ENCODE measurements at places on chromosomes 3 and 15. TPM values are rescaled to one million over a fixed set of nuclear protein-coding genes. Genes with fewer than 3 reads are reported as not detected.
A peak's percentile ranks its signal among the peaks of the same experiment; 100 is the strongest.

The ASB14 gene
- polyA plus RNA-seq: 1.4 TPM

- no peak for DNase-seq
Observed at GRCh38 chr3:177822681-177823096, 625.4 kb upstream of the TBL1XR1 start.

DNA sequence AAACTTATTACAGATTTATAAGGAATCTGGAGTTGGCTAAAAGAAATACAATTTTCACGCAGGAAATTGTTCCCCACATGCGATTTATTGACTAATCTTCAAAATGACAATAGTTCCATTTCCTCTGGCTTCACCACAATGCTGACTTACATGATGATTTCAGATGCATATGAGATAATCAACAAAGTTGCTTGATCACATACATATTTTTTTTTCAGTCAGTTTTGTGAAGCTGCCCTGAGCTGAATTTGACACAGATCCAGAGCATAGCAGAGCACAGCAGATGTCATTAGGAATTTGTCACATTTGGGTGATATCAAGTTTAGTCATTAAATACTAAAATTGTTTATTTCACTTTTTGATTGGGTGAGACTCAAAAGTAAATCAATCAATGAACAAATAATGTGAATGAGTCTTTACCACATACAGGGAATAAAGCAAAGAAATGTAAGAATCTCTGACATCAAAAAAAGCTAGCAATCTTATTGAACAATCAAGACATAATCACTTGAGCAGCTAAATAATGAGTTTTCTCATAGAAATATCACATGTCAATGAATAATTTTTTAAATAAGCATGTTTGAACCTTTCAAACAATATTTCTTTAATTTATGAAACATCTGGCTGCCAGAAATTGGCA lies 18.3 kb downstream of the CPB1 start:
- no peak for DNase-seq

DNA sequence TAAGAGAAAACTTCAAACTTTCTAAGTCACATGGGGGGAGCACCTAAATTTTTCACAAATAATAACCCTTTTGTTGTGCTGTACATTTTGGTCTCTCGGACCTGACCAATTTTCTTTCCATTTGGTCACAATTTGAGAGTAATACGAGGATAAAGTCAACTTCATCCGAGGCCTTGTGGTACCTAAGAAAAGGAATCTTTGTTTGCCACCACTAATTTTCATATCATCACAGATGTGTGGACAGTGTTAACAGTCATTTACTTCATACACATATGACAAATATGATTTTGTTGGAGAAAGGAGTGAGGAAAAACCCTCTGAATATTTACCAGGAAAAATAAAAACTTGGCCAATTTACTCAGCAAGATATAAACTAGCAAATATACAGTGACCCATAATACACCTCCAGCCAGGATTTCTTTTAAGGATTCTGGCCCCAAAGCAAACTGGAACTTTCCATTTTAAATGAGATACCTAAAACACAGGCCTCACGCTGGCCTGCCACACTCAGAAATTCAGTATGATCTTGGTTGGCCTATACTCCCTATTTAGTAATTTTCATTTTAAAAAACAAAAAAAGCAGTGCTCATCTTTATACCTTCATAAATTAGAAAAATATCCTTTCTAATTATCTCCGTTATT lies 40.7 kb downstream of the VGLL4 start:
- no peak for DNase-seq

The PAQR5 gene
- polyA plus RNA-seq: 2.9 TPM

DNA sequence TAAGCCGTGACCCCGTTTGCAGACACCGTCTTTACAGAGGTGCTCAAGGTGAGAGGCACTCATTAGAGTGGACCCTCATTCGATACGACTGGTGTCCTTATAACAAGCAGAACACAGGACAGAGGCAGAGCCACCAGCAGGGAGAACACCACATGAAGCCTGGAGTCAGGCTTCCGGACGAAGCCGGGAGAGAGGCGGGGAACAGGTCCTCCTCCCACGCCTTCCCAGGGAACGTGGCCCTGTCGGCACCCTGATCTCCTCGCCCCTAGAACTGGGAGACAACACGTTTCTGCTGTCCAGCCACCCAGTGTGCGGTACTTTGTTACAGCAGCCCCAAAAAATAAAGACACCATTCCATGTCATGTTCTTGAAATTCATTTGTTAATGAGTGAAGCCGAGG lies 33.6 kb downstream of the ZDHHC19 start:
- DNase-seq: no peak

GRCh38 chr3:105367063-105367405 lies 325 bp downstream of the ALCAM start:
- no peak for DNase-seq

- no peak for DNase-seq
Observed at GRCh38 chr15:80507638-80508316, 103.6 kb downstream of the ARNT2 start.

GRCh38 chr3:173936316-173936715 lies 538.8 kb downstream of the NLGN1 start:
- DNase-seq: no peak

GRCh38 chr3:110623571-110623970 lies 448.0 kb upstream of the NECTIN3 start:
- no peak for DNase-seq

- DNase-seq: no peak
Observed at GRCh38 chr3:102715030-102715697, 280.3 kb downstream of the ZPLD1 start.

DNA sequence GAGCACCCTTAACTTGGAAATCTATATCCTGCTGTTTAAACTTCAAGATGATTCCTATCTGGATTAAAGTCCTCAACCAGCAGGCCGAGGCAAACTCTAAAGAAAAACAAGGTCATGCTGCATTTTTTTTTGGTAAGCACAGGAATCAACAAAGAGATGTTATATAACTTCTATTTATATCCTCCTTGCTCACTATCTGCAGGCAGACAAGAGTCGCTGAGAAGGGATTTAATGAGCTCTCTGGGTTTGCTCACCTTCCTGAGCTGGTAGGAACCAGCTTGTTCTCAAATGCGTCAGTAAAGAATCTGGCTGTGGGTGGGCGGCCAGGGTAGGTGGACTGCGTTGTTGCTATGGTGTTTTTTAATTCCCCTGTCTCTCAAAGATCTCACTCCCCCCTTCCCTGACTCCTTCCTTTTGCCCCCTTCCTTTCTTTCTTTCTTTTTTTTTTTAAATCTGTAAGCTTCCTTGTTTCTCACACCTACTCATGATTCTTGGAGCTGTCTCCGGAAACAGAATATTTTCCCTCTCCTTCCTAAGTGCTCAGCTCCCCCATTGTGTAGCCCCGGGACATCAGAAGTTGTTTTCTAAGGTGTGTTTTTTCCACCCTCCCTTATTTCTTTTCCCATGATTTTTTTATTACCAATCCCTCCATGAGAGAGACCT lies 228.8 kb upstream of the BHLHE40 start:
- no peak for DNase-seq

DNA sequence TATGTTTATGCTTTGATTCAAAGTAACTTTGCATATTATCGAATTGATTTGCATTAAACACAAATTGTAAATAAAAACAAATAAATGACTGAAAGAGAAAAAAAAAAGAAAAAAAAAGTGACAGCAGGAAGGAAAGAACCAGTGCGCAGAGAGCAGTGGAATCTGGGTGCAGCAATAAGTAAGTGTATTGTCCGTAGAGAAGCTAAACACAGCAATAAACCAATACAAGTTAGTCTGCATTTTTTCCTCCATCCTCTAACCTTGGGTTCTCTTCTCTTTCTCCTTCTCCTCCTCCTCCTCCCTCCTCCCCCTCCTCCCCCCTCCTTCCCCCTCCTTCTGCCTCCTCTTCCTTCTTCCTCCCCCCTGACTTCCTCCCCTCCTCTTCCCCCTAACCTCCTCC lies 18.3 kb upstream of the ARL8B start:
- DNase-seq: no peak

- no peak for DNase-seq
Observed at GRCh38 chr3:62811119-62811518, 64.1 kb downstream of the CADPS start.

The IQCF5 gene
- not detected for polyA plus RNA-seq

The UCN2 gene
- 0.29 TPM for polyA plus RNA-seq

DNA sequence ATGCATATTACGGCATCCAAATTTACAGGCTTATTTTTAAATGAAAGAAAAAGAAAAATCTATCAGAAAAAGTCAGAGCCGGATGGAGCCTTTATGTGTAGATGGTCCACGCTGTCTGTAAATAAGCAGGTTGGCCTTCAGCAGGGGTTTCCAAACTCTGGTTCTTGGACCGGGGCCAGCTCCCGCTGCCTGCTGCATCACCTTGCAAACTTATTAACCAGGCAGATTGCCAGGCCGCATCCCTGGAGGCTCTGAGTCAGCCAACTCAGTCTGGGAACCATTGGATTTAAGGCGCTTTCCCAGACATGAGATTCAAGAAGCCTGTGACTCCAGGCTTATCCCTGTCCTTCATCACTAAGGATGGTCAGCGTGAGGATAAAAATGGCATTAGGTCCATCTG lies 212.4 kb downstream of the OPA1 start:
- peak; percentile 85 for DNase-seq

DNA sequence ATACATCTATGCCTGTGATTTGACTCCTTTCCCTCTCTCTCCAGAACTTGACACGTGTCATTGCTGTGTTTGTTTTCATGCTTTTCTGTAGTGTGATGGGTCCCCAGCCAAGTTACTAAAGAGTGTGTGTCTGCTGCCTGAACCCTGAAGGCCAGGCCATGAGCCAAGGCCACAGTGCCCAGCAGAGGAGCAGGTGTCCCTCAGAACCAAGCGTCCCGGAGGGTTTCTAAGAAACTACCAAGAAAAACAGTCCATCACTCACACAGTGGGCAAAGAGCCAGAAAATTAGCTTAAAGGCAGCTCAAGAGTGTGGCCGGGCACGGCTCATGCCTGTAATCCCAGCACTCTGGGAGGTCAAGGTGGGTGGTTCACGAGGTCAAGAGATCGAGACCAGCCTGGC lies 35.2 kb downstream of the FBXO45 start:
- peak; percentile 56 for DNase-seq

DNA sequence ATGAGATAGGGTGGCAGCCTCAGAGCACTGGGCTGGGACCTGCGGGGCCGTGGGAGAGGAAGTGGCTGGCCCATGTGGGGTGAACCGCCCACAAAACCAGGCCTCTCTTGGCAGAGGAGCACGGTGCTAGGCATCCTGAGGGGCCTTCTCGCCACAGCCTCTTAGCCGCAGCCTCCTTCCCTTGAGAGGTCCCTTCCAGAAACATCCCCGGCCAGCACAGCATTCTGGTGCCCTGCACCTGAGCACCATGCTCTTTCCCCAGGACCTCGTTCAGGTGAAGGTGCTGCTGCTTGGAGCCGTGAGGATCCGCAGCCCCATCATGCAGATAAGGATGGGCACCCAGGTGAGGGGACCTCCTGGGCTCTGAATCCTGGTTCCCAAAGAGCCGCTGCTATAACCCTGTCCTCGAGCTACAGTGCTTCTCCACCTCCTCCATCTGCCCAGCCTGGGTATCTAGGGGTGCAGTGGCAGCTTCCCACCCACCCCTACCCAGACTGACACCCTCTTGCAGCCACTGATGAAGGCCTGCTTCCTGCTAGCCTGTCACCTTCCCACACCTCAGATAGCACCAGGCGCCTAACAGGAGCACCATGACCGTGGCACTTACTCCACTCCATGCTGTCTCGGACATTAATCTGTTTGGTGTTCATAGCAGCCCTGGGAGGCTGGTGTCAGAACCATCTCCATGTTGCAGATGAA lies 11.2 kb upstream of the TXNRD3 start:
- no peak for DNase-seq

The ISG20 gene
- polyA plus RNA-seq: 6.0 TPM

GRCh38 chr15:101210058-101210457 lies 41.8 kb downstream of the CHSY1 start:
- DNase-seq: no peak

The GPR62 gene
- polyA plus RNA-seq: 2.5 TPM

DNA sequence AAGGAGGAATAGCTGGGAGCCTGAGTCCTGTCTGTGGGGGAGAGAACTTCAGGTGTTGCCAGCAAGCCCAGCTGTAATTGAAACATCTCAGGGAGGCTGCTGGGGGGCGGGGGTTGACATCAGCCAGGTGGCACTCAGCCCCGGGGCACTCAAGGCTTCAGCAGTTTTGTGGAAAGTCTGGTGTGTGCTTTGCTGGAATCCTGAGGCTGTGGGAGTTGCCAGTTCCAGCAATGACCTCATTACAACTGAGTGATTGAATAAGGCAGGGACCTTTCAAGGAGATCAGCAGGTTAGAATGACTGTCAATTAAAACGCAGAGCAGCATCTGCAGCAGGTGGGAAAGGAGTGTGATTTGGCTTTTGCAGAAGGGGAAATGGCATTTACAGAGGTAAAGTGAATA lies 75.7 kb downstream of the FAM43A start:
- DNase-seq: no peak

DNA sequence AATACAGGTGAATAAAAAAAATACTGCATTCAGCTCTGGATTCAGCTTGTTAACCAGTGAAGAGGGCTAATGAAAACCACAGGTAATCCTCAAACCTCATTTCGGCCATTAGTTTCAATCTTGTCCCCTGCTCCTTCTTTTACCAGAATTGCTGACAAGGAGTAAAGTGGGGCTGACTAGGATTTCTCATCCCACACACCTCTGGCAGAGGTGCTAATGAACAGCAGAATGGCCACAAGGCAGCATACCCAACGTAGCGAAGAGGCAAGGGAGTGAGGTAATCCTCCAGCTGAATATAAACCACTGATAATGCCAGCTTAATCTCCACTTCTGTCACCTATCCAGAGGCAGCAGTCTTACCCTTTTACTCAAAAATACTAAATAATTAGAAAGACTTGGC lies 248.8 kb upstream of the CDIN1 start:
- no peak for DNase-seq

The HRH1 gene
- polyA plus RNA-seq: 10.4 TPM

- no peak for DNase-seq
Observed at GRCh38 chr3:194158942-194159439, 23.0 kb downstream of the HES1 start.

- no peak for DNase-seq
Observed at GRCh38 chr3:188759336-188760005, 412.3 kb upstream of the TPRG1 start.

DNA sequence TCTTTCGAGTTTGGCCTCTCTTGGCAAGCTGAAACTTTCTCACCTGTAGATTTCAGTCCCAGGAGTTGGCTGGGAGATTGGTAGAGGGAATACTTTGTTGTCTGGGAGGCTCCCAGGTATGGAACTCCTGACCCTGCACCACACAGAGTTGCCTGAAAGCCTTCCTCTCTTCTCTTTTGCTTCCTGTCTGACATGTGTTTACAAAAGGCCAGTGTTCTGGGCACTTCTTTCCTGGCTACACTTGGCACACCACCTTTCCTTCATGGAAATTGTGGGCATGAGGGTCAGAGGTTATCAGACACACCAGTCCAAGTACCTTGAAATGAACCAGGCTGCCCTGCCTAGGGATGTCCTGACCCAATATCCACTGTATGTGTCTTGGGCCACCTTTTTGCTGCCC lies 123.7 kb downstream of the ABHD5 start:
- DNase-seq: no peak

GRCh38 chr15:88188300-88188699 lies 68.2 kb downstream of the NTRK3 start:
- DNase-seq: no peak

- no peak for DNase-seq
Observed at GRCh38 chr3:152618529-152618928, 216.4 kb upstream of the P2RY1 start.

The PLS1 gene
- 3.1 TPM for polyA plus RNA-seq

Data from spinal cord (tissue), 10 donors.